ENCODE measurements at places on chromosomes 1 and 21.
A peak's percentile ranks its signal among the peaks of the same experiment; 100 is the strongest.

DNA sequence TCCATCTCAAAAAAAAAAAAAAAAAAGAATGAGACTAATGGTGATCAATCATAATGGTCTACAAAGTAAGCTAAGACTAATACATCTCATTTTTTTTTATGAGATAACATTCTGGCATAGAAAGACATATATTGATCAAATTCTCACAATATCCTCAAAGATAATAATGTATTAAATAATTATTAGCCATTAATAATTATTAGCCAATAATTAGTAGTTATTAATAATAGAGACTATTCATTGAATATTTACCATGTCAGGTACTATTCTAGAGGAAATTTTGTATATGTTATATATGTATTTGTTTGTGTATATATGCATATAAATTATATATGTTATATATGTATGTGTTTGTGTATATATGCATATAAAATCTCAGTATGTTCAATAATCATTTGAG is 137.7 kb upstream of the PTBP2 start:
- no peak overlapping the region for H3K27ac ChIP-seq
- no peaks in the 10 kb centered on the region for H3K36me3 ChIP-seq
- H3K27me3 ChIP-seq, result peaks cover 4% of the 10 kb centered on the region
- DNase-seq, result no peak

DNA sequence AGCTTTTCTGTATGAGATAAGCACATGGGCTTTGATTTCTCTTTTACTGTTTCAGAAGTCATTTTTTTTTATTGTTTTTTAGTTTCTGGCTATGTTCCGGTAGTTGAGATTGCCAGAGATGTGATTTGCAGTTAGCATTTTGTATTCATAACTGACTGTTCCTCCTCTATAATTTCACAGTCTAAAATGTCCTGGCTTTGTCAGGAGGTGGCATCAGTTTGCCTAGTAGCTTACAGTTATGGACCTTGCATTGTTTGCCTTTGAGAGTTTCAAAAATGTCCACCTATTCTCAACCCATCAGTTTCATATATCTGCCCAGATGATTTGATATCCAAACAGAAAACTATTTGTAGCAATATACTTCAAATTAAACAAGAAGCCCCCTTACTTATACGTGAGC is 39.5 kb upstream of the ST6GALNAC3 start:
- no peaks in the 10 kb centered on the region for H3K27me3 ChIP-seq
- DNase-seq, result no peak
- H3K36me3 ChIP-seq, result no peaks in the 10 kb centered on the region
- no peaks in the 10 kb centered on the region for H3K4me1 ChIP-seq

DNA sequence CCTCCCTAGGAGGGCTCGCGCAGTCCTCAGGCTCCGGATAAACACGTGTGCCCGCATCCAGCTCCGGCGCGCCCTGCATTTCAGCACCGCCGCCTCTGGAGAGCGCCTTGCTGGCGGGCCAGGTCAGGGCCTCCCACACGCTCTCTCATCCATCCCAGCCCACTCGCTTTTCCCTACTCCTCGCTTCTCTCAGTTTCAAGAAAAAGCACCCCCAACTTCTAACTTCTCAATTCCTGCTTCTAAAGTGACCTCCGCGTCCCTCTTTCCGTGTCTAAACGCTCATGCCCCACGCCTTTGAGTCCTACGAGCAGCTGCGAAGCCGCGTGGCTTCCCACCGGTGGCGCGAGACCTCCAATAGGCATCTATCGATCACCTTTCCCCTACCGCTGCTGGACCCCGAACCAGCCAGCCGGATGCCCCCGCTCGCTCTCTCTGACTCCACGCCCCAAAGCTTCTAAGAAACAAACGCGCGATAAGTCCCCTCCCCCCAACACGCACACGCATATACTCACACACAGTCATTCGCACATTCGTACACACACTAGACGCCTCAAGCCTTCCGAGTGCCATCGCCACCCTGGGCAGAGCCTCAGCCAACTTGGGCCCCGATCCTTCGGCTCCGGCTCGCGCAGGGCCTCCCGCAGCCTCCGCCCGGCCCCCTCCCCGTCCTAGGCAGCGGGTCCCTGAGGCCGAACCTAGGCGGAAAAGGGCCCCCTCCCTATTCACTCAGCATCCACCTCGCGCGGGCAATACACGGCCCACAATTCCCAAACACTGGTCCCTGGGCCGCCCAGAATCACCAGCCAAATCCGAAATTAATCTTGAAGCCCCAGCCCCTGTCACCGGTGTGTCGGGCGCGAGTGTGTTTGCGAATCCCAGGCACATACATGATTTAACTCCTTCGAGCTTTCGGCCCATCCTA is 1.1 kb downstream of the NMNAT2 start:
- H3K27me3 ChIP-seq, result peaks cover 41% of the 10 kb centered on the region
- peak overlapping the region; percentile 63 for H3K4me3 ChIP-seq
- peak; percentile 12 for DNase-seq
- H3K27ac ChIP-seq, result peak overlapping the region; percentile 12
- H3K36me3 ChIP-seq, result no peaks in the 10 kb centered on the region

DNA sequence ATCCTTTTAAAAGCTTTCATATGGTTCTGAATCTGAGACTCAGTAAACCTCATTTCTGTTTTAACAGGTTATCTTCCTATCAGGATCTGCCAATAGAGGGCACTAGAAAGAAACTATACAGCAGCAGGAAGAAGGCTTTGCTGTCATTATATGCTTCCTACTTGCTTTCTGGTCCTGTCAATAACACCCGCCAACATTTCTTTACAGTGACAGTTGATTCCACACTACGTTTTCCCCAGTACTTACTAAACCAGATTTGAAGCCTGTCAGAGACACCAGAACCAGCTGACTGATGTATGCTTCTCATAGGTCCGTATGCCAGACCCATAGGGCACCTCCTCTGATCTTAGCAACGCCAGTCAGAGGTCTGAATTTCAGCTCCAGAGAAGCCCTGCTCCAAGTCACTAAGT is 341.0 kb upstream of the NEGR1 start:
- H3K4me1 ChIP-seq, result peaks cover 6% of the 10 kb centered on the region
- H3K4me3 ChIP-seq, result peak overlapping the region; percentile 57
- no peaks in the 10 kb centered on the region for H3K27me3 ChIP-seq
- H3K36me3 ChIP-seq, result no peaks in the 10 kb centered on the region
- no peak overlapping the region for H3K27ac ChIP-seq

DNA sequence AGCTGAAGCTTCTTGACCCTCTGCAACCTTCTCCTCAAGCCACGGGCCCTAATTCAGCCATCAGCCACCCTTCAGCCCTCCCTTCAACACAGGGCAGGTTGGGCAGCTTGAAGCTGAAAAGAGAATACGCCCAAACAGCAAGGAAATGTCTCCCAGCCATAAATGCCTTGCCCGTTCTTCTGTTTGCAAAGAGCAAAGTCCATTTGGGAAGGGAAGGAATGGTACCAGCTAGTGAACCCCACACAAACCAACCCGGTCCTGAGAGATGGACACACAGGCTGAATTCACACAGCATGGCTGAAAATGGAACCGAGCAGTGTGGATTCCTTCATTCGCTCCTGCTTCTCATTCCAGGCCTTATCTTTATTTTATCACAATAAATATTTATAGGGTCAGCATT is 11.5 kb downstream of the PLEKHA6 start:
- no peak for DNase-seq
- no peak overlapping the region for H3K27ac ChIP-seq
- no peaks in the 10 kb centered on the region for H3K36me3 ChIP-seq
- H3K27me3 ChIP-seq, result no peaks in the 10 kb centered on the region

DNA sequence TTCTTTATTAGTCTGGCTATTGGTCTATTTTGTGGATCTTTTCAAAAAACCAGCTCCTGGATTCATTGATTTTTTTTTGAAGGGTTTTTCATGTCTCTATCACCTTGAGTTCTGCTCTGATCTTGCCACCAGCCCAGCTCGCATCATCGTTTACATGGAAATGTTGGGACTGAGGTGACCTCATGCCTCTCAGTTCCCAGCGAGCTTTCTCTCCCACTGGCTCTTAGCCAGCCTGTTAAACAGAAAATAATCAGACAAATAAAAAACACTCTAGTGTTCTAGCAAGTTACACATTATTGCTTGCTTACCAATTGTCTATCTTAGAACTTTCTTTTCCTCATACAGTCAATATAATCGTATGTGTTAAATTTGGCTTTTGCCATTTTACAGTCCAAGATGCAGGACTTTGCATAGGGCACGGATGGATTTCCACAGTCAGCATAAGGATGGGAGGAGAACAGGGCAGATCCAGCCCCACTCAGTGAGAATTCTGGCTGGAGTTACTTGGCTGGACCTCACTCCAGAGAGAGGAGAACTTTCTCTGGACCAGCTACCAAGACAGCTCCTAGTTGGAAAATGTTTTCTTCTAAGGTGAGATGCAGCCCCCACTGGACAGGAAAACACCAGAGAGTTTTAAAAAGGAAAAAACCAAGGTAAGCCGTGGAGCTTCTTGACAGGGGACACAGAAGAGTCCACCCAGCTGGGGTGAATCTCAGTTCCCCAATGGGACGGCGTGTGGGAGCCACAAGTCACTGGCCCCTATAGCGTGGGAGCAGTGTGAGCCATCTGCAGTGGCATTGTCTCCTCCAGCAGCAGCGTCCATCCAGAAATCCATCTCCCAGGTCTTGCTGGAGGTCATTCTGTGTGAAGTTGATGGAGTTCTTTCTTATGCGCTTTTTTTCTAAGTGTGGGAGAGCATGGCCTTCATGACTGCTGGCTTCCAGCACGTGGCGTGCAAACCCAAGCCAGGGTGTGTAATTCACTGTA is 17.6 kb downstream of the PGBD2 start:
- H3K27ac ChIP-seq, result no peak overlapping the region
- H3K4me1 ChIP-seq, result peaks cover 20% of the 10 kb centered on the region
- H3K36me3 ChIP-seq, result peaks cover 7% of the 10 kb centered on the region
- DNase-seq, result no peak
- no peak overlapping the region for H3K4me3 ChIP-seq

- no peak overlapping the region for H3K4me3 ChIP-seq
- H3K36me3 ChIP-seq, result peaks cover 60% of the 10 kb centered on the region
- no peak for DNase-seq
- H3K27ac ChIP-seq, result no peak overlapping the region
- no peaks in the 10 kb centered on the region for H3K27me3 ChIP-seq
Measured at GRCh38 chr1:211375146-211375818, 48.6 kb downstream of the TRAF5 start.

DNA sequence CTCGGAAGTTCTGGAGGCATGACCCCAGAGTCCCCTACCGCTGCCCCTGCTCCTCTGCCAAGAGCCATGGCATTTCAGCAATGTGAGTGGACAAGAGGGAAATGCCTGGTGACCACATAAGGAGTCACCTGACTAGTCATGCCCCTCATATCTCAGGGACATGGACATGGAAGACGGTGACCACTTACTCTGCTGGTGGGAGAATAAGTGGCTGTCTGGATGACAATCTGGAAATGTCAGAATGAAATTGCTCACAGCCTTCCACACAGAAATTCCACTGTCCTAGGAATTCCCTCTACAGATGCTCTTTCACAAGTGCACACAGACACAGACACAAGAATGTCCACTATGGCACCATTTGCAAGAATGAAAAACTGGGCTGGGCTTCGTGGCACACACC is 24.3 kb upstream of the PLEKHG5 start:
- H3K4me3 ChIP-seq, result no peak overlapping the region
- no peak for DNase-seq
- no peaks in the 10 kb centered on the region for H3K4me1 ChIP-seq
- no peaks in the 10 kb centered on the region for H3K27me3 ChIP-seq
- no peaks in the 10 kb centered on the region for H3K36me3 ChIP-seq

DNA sequence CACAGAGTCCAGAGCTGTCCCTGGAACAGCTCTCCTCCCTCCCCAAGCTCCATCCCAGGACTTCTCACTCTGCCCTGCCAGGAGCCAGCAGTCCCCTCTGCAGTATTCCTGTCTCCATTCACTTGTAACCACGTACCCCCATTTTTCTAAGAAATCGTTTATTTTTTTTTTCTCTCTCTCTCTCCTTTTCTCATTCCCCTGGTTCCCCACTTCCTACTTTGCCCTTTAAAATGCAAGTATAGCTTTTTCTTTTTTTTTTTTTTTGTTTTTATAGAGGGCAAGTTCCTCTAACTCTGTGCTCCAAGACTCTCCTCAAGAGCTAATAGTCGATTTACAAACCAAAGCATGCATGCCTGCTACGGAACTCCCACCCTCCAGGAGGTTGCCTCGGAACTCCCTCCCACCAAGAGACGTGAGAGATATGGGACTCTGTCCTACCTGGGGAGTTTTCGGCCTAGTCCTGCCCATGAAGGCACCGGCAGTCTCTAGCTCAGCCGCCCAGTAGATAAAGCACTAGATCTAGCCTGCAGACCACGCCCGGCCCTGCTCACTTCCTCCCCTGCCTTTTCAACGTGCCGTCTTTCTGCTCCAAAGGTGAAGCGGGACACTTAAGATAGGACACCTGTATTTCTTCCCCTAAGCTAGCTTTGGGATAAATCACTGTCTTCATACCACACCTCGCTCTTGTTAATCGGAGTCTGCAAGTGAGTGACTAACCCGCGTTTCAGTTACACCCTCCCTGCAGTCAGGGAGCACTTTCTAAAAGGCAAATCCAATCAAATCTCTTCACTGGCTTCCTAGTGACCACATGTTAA is 27.7 kb downstream of the TNFRSF9 start:
- H3K4me1 ChIP-seq, result peaks cover 59% of the 10 kb centered on the region
- peak; percentile 5 for DNase-seq
- H3K4me3 ChIP-seq, result peak overlapping the region; percentile 55
- no peaks in the 10 kb centered on the region for H3K27me3 ChIP-seq
- peak overlapping the region; percentile 46 for H3K27ac ChIP-seq
- no peaks in the 10 kb centered on the region for H3K36me3 ChIP-seq

- no peak overlapping the region for H3K27ac ChIP-seq
- H3K4me1 ChIP-seq, result no peaks in the 10 kb centered on the region
- peaks cover 38% of the 10 kb centered on the region for H3K36me3 ChIP-seq
- DNase-seq, result no peak
Measured at GRCh38 chr1:19765623-19766022, 34.1 kb downstream of the TMCO4 start.

- no peaks in the 10 kb centered on the region for H3K27me3 ChIP-seq
- no peak for DNase-seq
- H3K4me3 ChIP-seq, result peak overlapping the region; percentile 96
- H3K4me1 ChIP-seq, result peaks cover 44% of the 10 kb centered on the region
- H3K36me3 ChIP-seq, result no peaks in the 10 kb centered on the region
Measured at GRCh38 chr1:150365941-150366340, 2.0 kb downstream of the RPRD2 start.

DNA sequence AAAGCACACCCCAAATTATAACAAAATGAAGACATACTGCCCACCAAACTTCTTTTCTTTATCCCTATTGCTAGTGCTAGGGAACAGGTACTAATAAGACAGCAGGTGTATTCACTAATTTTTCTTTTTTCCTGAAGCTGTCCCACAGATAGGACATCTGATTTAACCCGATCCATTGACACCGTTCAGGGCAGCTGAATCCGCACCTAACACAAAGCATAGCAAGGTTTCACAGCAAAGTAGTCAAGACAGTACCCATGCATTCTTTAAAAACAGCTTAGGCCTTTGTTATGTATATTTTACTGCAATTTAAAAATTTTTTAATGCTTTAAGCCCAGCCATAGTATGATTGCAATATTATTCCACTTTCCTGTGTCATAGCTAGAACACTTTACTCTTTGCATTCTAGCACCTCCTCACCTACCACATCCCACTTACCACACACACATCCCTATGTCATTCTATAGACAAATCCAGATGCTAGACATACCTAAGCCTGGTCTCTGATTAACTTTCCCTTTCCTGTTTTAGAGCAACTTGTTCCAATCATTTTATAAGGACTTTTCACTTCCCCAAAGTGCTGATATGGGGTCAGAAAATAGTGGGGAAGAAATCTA is 40.4 kb downstream of the GATAD2B start:
- H3K4me3 ChIP-seq, result no peak overlapping the region
- DNase-seq, result no peak
- H3K27ac ChIP-seq, result no peak overlapping the region
- H3K36me3 ChIP-seq, result peaks cover 26% of the 10 kb centered on the region
- H3K27me3 ChIP-seq, result no peaks in the 10 kb centered on the region

- no peak for DNase-seq
- H3K27ac ChIP-seq, result no peak overlapping the region
- no peaks in the 10 kb centered on the region for H3K4me1 ChIP-seq
- H3K27me3 ChIP-seq, result peaks cover 3% of the 10 kb centered on the region
- H3K36me3 ChIP-seq, result no peaks in the 10 kb centered on the region
Measured at GRCh38 chr1:175628548-175629317, 114.7 kb downstream of the TNR start.
